ENCODE measurements at places on chromosomes 5 and 9.

DNA sequence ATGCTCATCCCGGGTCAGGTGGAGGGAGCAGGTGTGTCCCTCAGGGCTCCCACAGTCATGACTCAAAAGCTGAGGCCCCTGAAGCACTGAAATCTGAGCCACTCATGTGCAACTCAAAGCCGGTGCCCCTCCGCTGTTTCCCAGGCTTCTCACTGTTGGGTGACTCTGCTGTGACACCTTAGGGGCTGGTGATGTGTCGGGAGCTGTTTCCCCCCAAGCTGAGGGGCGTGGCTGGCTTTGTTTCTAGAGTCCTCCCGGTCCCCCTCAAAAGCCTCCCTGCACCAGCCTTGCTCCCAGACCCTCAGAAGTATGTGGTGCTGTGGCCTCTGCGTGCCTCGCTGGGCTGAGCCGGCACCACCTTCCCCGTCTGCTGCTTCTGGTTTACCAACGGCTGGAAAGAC lies 39.7 kb downstream of the PLPP7 start:
- DNase-seq: no peak

DNA sequence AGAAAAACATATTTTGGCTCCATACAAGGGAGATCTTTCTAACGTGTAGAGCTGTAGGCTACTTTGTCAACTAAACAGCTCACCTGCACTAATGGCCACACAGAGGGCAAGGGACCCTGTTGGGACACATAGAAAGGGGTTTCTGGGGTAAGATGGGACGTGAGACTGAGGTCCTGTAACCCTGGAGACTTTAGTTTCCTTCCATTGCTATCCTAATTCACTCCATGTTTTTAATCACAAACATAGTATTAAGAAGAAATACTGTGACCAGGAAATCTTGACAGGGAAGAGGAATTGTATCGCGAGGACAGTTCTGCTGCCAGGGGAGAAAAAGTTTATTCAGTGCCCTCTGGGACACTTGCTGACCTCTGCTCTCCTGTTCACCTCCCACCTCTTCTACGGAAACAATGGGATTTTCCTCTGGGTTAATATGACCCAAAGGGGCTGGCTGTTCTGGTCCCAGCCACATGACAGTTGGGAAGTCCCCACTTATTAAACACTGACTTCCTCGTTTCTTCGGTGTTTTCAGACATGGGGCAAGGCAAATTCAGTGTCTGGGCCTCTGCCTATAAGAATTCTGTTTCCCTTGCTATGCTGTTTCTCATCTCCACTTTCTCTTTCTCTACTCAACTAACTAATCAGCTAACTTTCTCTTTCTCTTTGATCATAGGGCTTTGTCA lies 106.9 kb upstream of the SEMA6A start:
- DNase-seq: no peak

DNA sequence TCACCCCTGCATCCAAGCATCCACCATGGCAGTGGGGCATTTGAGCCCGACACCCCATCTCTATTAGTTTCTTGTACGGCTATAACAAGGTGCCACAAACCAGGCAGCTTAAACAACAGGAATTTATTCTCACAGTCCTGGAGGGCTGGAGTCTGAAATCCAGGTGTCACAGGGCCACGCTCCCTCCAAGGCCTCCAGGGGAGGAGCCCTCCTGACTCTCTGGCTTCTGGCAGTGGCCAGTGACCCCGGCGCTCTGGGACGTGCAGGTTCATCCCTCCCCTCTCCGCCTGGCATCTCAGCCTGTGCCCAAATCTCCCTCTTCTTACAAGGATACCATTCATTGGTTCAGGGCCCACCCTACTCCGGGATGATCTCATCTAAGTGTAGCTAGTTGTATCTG lies 394.5 kb upstream of the IRX1 start:
- no peak for DNase-seq

DNA sequence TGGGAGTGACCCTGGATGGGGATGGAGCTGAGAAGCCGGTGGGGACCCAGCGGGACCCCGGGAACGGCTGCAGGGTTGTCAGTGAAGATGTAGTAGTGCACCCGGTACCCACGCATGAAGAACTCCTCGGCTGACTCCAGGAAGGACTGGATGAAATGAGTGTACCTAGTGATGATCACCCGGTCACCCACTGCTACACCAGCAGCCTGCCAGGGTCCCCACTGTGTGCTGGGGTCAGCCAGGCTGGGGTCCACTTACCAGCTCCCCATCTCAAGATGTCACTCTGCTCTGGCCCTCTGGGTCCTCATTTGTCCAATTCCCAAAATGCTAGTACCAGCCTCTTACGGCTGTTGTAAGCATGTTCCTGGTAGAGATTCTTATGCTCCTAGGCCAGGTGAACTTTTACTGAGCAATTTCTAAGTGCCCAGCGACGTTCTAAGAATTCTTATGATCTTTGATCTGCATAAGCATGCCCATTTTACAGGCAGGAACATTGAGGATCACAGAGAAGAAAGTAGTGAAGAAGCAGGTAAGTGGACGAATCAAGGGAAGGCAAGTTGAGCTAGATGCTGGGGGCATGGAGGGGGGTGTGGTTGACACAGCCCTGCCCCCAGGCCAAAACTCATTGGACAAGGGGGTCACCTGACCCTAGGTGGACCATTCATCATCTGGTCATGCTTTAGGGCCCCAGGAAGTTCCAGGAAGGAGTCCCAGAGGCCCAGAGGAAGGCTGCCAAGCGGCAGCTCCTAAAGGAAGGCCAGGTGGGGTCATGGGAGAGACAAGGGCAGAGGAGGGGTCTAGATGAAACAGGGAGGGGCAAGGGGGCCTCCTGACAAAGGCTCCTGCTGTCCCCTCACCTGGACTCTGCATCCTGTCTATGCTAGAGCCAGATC lies 9.4 kb downstream of the GBGT1 start:
- no peak for DNase-seq

DNA sequence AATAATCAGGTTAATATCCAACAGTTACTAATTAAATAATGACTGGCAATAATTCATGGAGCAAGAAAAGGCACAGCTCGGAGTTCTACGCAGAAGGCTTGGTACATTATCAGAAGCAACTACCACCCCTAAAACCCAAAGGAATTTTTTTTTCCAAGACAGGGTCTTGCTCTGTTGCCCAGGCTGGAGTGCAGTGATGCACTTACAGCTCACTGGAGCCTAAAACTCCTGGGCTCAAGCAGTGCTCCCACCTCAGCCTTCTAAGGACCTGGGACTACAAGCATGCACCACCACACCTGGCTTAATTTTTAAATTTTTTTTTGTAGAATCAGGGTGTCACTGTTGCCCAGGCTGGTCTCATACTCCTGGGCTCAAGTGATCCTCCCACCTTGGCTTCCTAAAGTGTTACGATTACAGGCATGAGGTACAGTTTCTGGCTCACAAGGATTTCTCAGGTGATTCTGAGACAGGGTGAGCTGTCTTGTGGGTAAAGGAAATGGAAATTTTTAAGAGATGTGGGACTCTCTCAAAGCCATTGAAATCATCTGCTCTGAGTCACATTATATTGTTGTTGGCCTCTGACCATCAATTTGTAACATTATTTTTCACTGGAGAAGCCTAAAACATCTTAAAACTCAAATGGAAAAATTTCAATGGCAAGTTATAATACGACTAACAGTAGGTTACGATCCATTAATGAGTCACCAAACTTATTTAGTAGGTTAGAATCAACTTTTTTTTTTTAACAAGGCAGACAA lies 19.7 kb upstream of the HSDL2 start:
- DNase-seq: no peak

- no peak for DNase-seq
Observed at GRCh38 chr9:99345942-99346341, 123.9 kb downstream of the SEC61B start.

DNA sequence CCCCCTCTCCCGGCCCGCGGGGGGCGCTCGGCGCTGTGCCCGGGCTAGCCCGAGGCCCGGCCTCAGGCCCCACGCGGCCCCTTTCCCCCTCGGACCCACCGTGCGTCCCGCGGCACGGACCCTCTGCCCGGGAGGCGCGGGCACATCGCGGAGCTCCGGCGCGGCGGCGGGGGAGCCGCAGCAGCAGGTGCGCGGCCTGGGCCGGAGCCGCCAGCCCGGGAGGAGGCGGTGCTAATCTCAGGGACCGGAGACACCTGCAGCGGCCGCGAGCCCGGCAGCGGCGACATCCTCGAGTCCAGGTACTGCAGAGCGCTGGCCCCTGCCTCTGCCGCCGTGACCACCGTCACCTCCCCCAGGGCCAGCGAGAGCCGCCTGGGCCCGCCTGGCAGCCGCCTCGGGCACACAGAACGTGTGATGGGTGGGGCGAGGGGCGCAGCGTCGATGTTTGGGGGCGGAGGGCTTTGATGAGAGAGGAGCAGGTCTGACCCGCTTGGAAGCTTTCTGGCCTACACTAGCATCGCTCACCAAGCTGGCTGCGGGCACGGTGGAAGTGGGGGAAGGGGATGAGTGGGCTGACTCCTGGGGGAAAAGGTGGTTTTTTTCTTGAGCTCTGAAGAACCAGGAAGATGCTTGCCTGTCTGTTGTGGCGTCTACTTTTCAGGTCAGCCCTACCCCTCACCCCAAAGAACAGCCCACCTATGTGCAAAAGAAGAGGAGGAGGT lies 524 bp downstream of the CYFIP2 start:
- peak; percentile 73 for DNase-seq

DNA sequence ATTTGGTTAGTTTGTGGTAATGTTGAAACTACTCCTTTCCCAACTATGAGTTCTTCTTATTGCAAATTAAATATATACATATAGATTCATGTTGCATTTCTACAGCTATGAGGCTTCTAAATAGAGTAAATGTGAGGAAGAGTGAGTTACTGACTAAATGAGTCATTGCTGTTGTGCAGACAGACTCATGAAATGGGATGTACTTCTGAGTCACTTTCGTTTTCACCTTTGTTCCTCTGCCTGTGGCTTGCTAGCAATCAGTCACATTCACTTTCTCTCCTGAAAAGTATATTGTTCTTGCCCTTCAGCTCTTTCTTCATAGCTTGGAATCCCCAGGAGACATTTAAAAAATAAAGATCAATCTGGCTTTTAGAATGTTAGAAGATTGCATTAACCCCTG lies 295.5 kb upstream of the SMC2 start:
- DNase-seq: peak; percentile 7

DNA sequence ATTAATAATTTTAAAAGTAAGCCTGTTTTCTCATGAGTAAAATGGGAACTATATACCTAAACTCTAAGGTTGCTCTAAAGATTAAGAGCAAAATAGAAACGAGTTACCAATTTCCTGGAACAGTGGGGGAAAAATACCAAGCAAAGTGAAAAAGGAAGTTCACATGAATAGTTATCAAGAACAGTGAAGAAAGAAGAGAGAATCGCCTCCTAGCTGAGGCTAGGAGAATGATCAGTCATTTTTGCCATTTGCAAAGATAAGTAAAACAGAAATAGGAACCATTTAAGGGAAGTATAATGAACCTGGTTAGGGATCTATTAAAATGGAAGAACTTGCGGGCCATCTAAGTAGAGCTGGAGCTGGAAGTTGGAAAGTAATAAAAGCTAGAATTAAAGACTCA lies 50.7 kb downstream of the P4HA2 start:
- DNase-seq: peak; percentile 85

- DNase-seq: no peak
Observed at GRCh38 chr9:86778761-86779160, 168.5 kb downstream of the GAS1 start.

- DNase-seq: no peak
Observed at GRCh38 chr5:37619353-37619752, 220.5 kb downstream of the GDNF start.

GRCh38 chr9:91362051-91362611 lies 413 bp upstream of the AUH start:
- no peak for DNase-seq

- DNase-seq: peak; percentile 13
Observed at GRCh38 chr5:6236858-6237481, 141.4 kb downstream of the MED10 start.

DNA sequence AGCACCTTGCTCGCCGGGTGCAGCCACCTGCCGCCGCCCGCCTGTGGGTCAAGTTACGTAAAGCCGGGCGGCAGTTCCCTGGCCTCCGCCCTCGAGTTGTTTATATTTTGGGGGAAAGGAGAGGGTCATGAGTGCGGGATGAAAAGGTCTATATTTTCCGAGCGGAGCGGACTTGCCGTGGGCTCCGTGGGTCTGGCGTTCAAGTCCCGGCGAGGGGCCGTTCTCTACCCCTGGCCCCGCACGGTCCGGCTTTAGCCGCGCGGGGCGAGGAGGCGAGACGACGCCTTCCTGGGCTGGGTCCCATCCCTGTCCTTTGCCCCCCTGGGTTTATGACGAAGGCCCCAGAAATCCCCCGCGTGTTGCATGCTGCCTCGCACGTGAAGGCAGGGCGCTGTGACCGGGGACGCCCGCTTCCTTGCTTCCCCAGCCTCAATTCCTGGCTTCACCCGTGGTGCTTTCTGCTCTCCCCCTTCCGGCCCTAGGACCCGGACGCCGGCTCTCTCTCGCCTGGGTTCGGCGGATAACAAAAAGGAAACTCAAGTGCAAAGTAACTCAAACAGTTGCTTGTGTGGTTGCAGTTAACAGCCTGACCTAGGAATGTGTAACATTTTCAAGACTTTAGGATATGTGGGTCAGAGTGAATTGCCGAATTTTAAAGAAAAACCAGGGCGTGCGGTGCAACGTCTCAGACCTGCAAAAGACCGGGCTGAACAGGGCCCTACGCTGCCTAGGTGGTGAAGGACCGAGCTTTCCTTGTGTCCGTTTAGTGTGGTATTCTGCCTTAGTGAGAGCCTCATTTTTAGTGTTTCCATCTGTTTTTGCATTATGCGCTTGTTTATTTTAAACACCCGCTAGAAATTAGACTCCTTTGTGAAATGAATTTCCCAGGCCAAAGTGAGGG lies 810 bp downstream of the VPS13A start:
- DNase-seq: peak; percentile 69

- no peak for DNase-seq
Observed at GRCh38 chr9:132837501-132838286, 40.4 kb downstream of the AK8 start.

DNA sequence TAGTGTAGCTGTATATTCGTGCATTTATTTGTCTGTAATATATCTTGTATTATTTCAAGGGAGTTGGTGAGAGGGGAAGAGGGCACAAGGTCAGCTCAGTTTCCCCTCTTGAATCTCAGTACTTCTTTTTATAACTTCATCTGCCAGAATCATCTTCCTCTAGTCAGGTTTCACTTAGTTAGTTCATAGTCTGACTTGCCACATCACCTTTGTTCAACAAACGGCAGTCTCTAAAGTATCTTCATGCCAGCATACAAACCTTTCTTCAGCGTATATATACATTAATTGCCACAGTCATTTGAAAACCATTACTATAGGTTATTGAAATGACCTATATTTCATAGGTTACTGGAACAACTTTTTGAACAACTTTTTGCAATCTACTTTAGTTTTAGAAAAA lies 1.6 kb downstream of the ECM2 start:
- no peak for DNase-seq

DNA sequence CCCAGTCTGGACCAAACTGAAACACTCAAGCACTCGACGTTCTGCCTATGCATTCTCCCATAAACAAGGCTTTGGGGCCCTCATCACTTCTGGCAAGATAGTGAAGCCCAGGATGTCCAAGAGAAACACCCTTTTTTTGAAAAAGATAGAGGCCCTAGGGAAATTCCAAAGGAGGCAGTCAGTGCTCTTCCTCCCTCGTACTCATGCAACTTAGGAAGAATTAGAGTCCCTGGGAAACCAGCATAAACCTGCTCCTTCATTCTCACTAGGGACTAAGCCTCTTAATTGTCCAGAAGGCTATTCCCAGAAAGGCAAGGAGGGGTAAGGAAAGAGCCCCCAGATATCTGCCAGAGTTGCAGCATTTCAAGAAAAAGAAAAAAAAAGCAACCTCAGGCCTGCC lies 7.8 kb upstream of the RUSC2 start:
- no peak for DNase-seq

- DNase-seq: no peak
Observed at GRCh38 chr5:88279584-88279983, 10.9 kb upstream of the TMEM161B start.

GRCh38 chr5:122137702-122138101 lies 8.4 kb downstream of the ZNF474 start:
- DNase-seq: no peak

All from NAMALWA (cell line).